Astrocyte (in vitro differentiated cells and primary cell): ENCODE measurements at places on chromosomes 1 and 21.

DNA sequence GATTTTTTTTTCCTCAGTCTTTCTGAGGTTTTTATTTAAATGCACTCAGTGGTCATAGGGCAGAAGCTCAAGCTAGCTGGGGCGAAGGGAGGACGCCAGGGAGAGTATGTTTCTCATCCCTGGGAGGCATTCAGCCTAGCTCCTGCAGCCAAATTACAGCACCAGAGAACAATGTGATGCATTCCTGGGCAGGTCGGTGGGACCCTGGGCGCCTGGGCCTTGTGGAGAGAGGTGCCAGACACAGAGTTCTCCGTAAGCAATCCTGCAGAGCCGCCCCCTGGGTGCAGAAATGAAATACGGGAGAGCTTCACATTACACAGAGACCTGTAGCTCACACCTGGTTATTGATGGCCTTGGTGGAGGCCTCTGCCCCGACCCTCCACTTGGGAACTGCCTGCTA lies 15.5 kb downstream of the WNT2B start:
- DNase-seq = peak; percentile 92

- no peak for DNase-seq
Measured at GRCh38 chr1:198108636-198109370, 48.0 kb upstream of the NEK7 start.

DNA sequence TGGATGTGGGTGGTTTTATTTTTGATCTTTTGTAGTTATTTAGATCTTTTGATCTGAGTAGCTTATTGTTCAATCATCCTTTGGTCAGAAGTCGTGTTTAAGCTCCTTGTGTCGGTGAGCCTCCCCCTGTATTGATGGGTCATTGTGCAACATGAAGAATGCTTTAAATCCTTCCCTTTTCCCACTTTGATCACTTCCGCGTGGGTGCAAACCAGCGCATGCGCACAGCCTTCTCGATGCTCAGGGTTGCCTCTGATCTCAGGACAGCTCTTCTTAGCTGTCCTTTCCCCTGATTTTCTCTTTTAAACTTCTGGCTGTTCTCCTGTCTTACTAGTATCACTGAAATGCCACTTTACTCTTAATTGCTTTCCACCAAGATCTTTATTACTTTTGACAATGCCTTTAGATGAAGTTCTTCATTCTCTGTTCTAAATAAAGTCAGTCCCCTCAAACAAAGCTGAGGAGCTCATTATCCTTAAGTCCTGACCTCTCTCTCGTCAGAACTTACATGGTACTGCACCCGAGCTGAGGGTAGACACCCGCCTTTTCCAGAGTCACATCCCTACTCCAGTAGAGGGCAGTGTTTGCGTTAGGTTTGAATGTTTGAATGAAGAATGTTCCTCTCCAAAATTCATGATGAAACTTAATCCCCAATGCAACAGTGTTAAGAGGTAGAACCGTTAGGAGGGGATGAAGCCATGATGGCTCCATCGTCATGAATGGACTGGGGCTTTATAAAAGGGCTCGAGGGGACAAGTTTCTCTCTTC lies 547.9 kb upstream of the TMPRSS15 start:
- no peak for DNase-seq

DNA sequence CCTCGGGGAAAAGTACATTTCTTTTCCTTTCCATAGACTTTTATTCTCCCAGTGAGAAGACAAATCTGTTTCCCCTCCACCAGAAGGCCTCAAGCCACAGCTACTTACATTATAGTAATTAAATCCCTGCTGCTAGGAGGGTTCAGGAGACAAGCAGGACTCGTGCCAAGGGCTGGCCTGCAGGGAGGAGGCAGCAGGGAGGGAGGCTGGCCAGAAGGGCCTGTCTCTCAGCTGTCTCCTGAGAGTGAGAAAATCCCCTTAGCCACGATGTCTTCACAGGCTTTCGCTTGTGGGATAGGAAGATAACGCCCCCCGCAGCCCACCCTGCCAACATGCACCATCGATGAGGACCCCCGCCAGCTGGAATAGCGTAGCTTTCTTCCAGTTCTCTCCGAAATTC lies 14.0 kb downstream of the KCNN3 start:
- DNase-seq = no peak

DNA sequence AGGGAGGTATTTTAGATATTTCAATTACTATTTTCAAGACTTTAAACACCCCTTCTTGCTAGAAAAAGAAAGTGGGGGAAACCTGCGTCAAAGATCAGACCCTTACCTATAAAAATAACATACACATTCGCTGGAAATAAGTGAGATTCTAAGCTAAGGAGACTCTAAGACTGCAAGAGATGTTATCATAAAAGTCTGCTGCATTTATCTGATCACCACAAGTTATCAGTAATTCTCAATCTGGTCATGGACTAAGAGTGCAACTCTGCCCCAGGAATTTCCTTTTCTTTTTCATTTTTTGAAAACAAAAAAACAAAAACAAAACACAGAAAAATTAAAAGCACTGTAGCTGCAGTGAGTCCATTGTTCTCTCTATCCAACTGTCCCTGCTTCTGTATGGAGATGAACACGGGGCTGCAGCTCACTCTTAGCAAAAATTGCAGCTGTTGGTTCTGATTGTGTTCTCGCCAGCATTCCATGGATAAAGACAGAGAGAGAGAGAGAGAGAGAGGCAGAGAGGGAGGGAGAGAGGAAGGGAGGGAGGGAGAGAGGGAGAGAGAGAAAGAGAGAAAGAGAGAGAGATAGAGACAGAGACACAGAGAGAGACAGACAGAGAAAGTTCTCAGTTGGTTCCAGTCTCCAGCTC lies 14.1 kb downstream of the XKR8 start:
- no peak for DNase-seq

DNA sequence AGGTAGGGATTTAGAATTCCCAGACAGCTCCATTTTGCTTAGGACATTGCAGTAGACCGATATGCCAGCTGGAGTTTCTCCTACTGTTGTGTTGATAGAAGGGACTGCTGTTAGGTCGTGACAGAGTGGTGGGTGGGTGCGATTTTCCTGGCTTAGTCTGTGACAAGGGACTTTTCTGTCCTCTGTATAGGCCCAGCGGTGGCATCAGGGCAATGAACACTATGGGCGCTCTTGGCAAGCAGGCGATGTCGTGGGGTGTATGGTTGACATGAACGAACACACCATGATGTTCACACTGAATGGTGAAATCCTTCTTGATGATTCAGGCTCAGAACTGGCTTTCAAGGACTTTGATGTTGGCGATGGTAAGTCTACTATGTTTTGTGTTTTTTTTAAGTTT lies 321.8 kb downstream of the ZP4 start:
- no peak for DNase-seq

DNA sequence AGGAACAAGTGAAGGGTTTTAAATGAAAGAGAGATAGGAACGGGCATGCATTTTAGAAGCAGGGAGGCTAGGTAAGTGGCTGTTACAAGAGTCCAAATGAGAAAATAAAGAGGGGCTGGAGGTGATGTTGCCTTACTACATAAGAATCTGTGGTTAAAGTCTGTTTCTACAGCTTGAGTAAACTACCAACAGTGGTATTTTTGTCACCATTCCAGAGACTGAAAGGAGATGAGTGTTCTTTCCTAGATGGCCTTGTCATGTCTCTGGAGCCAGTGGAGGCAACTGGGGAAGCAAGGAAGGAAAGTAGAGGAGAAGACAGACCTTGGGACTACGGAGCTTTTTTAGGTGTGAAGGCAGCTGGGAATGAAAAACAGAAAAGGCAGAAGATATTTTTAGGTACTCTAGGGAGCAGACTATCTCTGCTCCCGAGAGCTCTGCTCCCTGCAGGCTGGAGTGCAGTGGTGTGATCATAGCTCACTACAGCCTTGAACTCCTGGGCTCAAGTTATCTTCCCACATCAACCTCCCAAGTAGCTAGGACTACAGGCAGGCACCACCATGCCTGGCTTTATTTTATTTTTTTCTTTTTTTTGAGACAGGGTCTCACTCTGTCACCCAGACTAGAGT lies 12.2 kb downstream of the HDAC1 start:
- DNase-seq = peak; percentile 51

- peak; percentile 40 for DNase-seq
Measured at GRCh38 chr1:215568299-215568692, 1.2 kb downstream of the KCTD3 start.

DNA sequence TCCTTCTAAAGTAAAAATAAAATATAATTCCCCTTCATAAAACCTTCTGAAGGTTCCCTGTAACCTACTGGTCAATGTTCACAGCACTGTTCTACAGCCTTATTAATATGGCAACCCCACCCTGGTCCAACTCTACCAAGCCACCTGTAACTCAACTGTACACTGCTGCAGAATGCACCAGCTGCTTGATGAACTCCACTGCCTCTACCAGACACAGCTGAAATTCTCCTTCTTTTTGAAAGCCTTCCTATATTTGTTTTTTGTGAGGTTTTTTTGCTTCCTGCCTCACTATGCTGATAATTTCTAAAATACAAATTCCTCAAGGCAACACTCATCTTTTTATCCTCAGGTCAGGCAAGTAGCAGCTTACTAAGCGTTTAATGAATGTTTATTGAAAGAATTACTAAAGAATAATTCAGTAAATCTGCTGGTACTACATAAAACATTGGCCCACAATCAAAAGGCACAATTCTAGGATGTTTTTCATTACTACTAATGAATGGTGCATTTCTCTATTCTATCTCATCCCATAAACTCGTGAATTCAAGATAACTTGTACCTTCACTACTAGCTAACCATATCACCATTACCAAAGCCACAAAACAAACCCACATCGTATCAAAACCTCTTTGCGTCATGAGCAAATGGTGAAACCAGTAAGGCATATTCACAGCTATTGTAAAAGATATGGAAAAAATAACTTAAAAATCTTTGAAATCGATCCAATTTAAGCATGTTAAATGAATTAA lies 2.4 kb downstream of the SSX2IP start:
- peak; percentile 73 for DNase-seq

DNA sequence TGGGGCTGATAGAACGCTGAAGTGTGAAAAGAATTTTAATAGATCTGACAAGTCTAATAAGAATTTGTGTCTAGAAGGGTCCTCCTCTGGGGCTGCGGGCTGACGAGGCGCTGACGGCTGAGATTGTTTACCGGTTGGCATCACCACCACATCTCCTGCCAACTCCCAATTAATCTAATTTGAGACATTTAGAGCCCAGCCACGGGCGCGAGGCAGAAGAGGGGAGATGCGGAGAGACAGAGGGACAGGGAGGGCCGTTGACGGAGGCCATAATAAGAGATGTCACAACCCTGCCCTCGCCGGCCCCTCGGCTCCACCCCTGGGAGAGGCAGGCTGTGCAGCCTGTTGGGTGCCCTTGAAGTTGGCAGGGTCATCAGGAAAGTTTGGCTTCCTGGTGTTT lies 109.3 kb downstream of the PAX7 start:
- no peak for DNase-seq

DNA sequence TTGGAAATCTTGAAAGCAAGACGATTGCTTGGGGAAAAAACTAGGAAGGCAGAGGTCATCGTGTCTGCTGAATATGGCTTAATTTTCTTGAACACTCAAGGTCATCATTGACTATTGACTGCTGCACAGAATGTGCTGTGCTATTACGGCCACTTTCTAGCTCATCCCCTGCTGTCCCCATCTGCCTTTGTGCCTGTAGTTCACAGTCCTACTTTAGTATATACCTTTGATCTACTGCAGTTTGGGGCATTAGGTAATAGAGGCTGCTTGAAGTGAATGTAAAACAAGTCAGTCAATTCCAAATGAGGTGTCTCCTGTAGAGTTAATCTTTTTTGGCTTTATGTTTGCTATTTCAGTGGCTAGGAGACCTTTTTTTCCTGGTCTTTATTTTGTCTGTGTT lies 8.3 kb downstream of the RAB4A start:
- DNase-seq = no peak

- DNase-seq = peak; percentile 98
Measured at GRCh38 chr1:199742547-199742946, 285.0 kb upstream of the NR5A2 start.
